ENCODE measurements at places on chromosomes 4 and X. TPM values are rescaled to one million over a fixed set of nuclear protein-coding genes. Genes with fewer than 3 reads are reported as not detected.

DNA sequence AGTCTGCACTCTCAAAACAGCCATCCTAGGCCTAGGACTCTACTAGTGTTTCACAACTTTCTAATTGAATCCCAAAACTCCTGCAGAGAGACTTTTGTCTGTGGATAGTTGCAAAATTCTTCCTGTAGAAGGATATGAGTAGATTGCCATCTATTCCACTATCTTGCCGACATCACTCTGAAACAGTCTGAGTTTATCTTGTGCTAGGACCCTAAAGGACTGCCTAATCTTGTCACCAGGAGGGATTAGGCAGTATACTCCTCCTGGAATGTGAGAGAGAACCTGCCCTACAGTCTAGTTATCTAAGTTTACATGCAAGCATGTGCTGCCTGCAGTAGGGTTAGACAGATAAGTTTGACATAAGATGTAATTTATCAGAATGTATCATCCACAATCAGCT lies 1646.6 kb upstream of the PCDH7 start:
- no peak for DNase-seq

DNA sequence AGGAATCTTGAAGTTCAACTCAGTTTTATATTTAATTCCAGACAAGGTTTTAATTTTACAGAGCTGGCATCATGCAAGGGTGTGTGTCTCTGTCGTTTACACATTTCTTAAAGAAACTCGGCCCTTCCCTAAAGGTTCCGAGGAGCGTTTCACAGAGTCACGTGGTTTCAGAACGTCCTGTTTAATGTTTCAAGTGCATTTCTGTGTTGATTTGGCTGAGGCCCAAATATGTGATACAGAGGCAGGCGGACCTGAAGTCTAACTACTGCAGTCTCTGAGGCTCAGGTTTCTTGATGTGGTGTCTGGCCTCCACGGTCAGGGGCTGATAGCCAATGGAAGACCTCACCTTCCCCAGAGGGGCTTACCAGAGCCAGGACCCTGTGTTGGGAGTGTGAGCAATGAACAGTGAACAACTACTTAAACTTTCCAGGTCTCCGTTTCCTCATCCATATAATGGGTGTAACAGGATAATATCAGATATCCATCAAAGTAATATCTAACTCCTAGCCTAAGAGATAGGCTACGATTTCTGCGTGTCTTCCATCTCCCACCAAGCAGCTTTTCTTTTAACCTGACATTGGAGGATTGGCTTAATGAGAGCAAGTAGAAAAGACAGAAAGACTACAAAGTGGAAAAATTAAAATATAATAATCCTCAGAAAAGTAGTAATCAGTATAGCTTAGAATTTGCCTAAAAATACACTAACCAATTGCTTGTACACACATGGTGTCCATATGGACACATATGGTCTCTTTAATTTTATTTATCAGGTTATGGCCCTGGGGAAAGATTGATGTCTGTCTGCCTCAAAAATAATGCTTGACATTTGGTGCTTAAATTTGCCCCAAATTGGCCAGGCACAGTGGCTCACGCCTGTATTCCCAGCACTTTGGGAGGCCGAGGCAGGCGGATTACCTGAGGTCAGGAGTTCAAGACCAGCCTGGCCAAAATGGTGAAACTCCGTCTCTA lies 50.0 kb upstream of the TRIM2 start:
- DNase-seq = peak; percentile 37

DNA sequence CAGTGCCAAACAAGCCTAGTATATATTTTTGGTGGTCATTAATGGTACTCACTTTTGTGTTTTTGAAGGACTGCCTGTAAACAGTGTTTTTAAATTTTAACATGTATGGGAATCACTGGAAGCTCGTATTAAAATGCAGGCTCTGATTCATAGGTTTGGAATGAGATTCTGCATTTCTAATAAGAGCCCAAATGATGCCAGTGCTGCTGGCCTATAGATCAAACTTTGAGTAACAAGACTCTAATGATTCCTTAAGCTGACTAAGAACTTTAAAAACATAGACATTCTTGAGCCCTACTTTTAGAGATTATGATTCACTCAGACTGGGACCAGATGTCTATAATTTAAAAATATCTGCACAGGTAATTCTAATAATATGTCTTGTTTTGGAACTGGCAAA lies 823.2 kb upstream of the LCORL start:
- DNase-seq = peak; percentile 66

DNA sequence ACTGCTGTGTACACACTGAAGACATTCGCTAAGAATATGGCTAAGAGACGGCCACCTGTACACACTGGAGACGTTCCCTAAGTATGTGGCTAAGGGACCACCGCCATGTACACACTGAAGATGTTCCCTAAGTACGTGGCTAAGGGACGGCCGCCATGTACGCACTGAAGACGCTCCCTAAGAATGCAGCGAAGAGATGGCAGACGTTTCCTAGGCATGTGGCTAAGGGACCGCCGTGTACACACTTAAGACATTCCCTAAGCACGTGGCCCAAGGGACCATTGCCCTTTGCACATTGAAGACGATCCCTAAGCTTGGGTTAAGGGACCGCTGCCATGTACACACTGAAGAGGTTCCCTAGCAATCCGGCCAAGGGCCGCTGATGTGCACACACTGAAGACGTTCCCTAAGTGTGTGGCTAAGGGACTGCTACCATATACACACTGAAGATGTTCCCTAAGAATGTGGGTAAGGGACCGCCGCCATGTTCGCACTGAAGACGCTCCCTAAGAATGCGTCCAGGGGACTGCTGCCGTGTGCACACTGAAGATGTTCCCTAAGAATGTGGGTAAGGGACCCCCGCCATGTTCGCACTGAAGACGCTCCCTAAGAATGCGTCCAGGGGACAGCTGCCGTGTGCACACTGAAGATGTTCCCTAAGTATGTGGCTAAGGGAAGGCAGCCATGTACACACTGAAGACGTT lies 36.7 kb downstream of the DHRSX start:
- peak; percentile 33 for DNase-seq

GRCh38 chr4:182825786-182826185 lies 91.4 kb downstream of the DCTD start:
- no peak for DNase-seq

DNA sequence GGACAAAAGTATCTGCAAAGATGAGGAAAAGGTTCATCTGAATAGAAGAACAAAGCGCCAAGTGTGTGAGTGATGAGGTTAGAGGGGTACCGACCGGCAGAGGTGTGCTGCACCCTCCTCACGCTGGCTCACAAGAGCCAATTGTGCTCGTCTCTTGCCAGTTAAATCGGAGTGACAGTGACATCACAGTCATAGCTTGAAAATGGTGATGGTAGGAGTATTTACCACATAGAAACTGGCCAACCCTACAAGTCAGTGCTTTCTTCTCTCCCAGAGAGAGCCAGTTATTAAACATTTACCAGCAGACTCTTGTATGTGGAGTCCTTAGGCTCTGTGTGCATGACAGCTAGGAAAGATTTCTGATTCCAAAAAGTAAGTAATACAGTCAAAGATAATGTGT lies 32.4 kb downstream of the CLDN22 start:
- DNase-seq = no peak

- no peak for DNase-seq
These were observed 42.0 kb downstream of the CBLL2 start for GRCh38 chrX:22314692-22315091.

- DNase-seq = no peak
These were observed 114.4 kb upstream of the NOCT start for GRCh38 chr4:138901177-138901576.

Gene EMCN
- total RNA-seq = not detected

DNA sequence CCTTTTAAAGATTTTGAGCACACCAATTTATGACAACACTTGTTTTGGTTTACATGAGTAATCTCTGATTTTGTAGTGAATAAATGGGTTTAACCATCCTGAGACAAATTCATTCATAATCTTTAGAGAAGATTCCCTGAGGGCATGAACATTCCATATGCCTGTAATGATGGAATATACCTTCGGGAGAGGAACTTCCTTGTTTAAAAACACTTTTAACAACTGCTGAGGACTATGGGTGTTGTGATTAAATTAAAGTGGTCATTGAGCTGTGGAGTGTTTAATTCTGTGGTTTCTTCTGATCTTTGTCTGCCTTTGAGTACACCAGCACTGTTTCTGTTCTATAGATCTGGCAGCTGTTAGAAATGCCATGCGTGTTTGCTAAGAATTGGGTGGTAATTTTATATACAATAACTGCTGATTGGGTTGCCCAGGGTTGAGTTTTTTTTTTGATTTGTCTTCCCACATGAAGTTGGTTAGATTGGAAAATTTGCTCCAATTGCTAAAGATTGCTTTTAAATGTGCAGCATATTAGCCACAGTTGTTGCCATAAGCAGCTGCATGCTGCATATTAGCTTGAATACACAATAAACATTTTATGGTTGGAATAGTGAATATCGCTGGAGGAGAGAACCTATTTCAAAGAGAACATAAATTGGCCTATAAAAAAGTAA lies 86.8 kb downstream of the DCLK2 start:
- no peak for DNase-seq

DNA sequence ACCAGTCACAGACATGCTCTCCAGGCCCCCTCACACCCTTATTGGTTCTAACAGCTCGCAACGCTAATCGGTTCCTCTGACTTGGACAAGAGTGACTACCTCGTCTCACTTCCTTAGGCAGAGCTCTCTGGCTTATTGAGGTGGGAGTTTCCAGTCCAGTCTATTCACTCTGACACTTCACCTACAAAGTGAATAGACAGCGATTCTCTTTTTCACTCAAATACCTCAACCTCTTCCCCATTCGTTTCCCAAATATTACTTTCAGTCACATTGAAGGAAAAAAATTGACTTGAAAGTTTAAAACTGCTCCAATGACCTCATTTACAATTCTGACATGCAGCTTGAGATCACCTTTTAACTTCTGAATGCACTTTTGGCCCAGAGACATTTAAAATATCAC lies 17.7 kb downstream of the HELT start:
- DNase-seq = no peak

- peak; percentile 86 for DNase-seq
These were observed 99.0 kb upstream of the SPANXC start for GRCh38 chrX:141341341-141341740.

DNA sequence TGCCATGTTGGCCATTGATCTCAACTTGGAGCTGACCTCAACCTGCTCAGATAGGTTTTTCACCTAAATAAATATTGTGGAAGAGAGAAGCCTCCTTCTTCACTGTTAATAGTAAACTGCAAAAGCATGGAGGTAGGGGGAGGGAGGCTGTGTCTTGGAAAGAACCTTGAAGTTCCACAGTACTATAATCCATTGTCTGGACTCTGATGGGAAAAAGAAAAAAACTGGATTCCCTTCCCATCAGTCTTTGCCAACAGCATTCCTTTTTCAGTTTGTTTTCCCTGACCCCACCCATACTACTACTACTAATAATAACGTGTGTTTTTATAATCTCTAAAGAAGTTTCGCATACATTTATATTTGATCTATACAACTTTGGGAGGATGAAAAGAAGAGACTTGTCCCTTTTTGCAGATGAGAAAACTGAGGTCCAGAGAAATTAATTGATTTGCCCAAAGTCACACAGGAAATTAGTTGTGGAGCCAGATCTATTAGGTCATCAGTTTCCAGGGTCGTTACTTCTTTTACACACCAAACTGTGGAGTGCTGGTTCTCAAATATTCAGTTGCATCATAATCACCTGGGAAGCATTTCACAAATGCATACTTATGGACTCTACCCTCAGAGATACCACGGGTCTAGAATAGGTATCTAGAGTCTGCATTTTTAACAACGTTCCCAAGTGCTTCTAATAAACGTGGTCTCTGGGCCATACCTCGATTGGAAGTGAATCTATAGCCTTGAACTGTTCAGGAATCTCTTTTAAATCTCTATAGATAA lies 59.1 kb downstream of the LUZP4 start:
- no peak for DNase-seq

- DNase-seq = peak; percentile 87
These were observed 111.7 kb upstream of the TAPT1 start for GRCh38 chr4:16337936-16338335.

DNA sequence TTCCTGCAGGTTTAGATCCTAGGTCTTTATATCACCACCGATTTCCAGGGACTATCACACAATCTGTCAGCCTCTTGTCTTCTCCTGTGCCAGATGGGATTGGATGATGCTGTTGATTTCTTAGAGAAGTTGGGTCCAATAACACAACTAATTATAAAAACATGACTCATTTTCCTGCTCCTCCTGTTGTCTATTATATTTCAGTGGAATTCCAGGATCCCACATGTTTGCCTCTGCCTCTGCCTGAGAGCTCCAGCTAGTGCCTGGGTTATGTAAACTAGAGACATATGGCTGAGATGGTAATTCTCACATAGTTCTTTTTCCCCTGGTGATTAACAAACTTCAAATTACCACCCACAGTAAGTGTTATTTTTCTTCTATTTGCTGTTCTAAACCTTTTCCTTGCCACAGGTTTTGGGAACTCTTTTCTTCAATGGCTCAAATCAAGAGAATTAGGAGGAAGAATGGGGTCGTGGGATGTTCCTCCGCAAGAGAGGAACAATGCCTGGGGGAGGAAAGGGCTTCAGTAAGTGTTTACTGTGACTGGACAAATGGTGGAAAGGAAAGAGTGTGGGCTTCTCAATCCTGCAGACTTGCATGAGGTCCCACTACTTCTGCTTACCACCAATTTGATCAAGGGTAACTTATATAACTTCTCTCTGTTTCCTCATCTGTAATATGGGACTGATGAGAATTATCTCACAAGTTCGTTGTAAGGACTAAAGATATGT lies 3.4 kb upstream of the HOPX start:
- DNase-seq = peak; percentile 20

- no peak for DNase-seq
These were observed 494.4 kb downstream of the KCNIP4 start for GRCh38 chr4:21454201-21454600.

DNA sequence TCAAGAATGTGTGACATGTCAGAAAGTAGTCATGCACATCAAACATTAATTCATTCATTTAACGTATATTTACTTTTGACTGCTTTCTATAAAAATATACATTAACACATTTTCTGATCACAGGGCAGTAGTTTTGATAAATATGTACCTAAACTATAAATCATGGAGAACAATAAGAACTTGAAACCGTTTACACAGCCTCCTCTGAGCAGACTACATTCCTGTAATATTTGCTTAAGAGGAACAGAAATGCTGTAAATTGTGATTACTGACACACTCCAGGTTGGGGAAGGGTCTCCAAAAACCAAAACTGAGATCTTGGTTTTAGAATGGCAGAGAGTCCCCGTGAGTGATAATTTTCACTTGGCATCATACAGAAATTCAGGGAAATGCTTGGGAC lies 120.7 kb upstream of the PPARGC1A start:
- no peak for DNase-seq

GRCh38 chrX:2901367-2902036 lies 27.6 kb downstream of the ARSD start:
- DNase-seq = no peak

DNA sequence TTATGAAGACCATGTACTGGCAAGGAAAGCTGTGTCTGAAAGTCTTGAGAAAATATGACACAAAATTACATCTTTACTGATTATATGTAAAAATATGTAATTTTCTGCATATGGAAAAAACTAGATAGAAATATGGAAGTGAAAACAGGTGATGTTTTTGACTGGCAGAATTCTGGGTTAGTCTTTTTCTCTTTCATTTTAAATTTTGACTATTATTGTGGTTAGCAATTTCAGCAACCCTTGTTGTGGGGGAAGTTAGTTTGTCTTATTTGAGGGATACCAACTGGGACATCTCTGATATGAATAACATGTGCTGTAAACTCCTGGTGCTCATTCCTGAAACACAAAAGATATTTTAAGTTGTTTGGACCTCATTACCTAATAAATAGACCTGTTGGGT lies 49.9 kb upstream of the CPEB2 start:
- DNase-seq = no peak

Gene EFNB1
- total RNA-seq = 23.3 TPM

Gene PPEF2
- not detected for total RNA-seq

All from astrocyte (in vitro differentiated cells and primary cell).